ENCODE measurements at places on chromosomes 5 and 9.

- DNase-seq: no peak
Measured at GRCh38 chr5:175471628-175472027, 6.7 kb upstream of the SFXN1 start.

DNA sequence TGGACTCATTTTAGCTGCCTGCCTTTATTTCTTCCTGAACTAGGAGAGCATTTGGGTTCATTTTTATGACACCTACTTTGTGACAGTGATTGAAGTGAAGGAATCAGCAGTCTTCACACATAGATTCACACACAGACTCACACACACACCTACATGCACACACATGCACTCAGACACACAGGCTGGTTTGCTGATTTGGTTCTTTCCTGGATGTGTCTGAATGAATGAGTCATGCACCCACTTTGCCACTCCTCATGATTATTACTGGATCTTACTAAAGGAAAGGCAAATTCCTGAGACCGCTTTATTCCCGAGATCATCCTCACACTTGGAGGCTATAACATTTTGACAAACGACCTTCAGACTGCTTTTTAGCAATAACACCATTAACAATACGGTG lies 529.5 kb downstream of the AGTPBP1 start:
- no peak for DNase-seq

DNA sequence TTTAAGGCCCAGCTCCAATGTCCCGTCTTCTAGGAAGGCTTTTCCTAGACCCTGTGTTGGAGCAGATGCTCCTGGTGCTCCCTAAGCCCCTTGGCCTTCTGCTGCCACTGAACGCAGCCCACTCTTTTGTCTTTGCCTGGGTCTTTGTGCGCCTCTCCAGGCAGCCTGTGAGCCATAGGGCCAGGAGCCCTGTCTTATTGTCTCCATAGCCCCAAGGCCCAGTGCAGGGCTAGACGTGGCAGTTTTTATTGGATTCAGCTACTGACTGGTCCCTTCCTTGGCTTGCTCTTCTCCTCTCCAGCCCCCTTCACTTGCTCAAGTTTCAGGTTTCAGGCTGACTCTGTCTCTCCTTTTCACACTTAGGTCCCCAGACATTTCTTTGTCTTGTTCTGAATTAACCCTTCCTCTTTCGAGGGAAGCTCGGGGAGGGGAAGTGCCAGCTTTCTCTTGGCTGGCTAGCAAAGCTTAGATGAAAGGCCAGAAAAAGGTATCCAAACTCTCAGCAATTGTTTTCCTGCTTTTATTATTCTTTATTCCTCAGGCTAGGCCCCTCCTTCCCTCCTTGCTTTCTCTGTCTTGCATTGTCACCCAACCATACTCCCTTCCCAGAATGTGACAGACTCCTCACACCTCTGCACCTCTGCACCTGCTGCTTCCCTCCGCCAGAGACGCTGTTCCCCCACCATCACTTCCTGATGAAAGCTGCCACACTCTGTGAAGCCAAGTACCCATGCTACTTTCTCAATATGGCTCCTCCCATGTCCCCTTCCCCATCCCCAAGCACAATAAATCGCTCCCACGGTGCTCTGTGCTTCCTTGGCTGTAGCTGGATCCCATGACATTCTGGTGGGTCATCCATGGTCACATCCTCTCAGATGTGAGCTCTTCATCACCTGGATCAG lies 101.6 kb upstream of the CPEB4 start:
- DNase-seq: no peak

GRCh38 chr9:124594673-124595072 lies 87.5 kb upstream of the NR5A1 start:
- no peak for DNase-seq

- no peak for DNase-seq
Measured at GRCh38 chr5:66324357-66324756, 180.3 kb downstream of the SREK1 start.
